A549 treated with Mapracorat at 1 μM for 4 hours (cell line): ENCODE measurements at places on chromosomes 5 and 9. TPM values are rescaled to one million over a fixed set of nuclear protein-coding genes. Genes with fewer than 3 reads are reported as not detected.

The PCDHA2 gene
- total RNA-seq, result 0.10 TPM in 1 of 5 replicates, not detected in the others

The RNF224 gene
- total RNA-seq, result 0.07 to 0.44 TPM (median 0.31 TPM) in 5 replicates

The SLC36A2 gene
- total RNA-seq, result not detected in 5 replicates

The CNTNAP3B gene
- total RNA-seq, result 12.4 to 17.5 TPM (median 14.8 TPM) in 5 replicates

The LHX6 gene
- total RNA-seq, result 1.9 to 2.4 TPM (median 2.1 TPM) in 5 replicates

The MED22 gene
- 20.7 to 33.2 TPM (median 30.3 TPM) in 5 replicates for total RNA-seq
